AG08395 (cell line): ENCODE measurements at places on chromosomes 3 and 15.

GRCh38 chr15:85116925-85117646 is 135.4 kb downstream of the PDE8A start:
- DNase-seq: no peak

DNA sequence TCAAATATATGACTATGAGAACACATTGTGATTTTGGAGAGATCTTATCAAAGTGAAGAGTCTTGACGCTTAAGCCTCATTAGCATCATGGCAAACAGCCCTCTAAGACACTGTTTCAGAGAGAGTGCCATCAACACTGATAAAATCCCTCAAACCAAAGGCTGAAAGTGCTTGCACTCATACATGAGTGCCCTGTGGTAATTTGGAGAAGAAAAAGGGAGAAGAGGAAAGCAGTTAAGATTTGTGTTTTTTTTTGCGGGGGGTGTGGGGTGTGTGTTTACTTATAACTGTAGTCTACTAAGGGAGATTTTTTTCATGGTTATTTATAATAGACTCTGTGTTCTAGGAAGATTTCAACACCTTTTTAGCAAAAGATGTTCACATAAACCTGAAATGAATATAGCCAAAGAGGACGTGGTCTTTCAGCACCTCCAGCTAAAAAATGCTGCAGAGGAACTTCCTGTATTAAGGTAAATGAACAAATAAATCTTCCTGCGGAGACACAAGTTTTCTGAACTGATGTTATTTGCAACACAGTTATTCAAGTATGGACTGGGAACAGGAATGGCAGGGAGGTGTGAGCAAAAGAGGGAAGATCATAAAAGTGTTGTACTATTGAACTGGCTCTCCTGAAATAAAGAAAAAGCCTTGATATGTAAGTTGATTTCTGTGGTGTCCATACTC is 81.9 kb upstream of the TGFBR2 start:
- DNase-seq: no peak

GRCh38 chr15:68868296-68868695 is 47.6 kb upstream of the ANP32A start:
- DNase-seq: no peak

DNA sequence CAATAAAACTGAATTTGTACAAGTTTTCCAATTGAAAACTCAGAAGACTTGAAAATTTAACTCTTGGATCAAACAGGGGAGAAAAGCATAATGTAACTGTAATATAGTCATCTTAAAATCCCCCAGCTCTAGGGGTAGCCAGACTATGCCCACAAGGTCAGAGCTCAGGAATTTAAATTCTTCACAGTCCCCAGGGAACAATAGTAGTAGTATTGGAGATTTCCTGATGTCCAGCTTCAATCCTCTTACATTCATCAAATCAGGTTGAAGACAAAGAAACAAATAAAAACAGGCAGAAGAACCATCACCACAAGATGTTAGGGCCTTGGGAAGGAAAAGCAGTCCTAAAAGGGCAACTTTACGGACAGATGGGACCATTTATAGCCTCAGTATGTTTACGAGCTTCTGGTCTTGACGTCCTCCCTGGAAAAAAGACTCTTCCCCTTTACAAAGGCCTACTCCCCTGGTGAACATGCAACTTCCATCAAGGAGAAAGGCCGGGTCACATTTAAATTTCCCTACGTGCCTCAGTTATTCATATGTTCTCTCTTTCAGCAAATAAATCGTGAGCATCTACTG is 96.8 kb downstream of the PLCH1 start:
- no peak for DNase-seq

- peak; percentile 40 for DNase-seq
Observed at GRCh38 chr3:12993517-12994356, 79.5 kb downstream of the IQSEC1 start.

DNA sequence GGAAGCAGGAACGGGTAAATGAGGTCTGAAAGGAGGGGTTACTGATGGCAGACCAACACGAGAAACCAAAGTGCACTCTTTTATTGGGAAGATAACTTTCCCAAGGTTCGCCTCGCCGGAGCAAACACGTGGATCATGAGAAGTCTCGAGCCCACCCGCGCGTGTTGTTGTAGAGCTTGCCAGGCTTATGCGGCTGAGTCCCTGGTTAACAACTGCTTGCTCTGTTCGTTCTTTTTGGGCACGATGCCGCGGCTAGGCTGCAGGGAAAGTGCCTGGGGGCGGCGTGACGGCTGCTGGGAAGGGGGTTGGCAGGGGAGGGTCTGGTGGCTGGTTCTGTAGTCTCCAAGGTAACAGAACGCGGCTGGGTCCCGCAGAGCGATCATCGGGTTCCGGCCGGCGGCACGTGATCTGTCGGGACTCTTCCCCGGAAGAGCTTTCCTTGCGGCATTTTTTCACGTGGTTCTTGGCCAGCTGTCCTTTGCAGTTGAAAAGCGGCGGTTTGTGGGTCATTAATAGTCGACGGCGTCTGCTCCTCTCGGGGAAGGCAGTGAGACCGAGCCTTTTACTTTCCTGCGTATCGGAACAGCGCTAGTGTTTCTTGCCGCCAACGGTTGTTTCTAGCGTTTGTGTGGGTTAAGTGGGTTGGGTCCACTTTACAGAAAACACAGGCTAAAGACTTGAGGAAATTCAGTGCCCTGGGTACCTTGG is 1.5 kb downstream of the MGA start:
- DNase-seq: peak; percentile 66

GRCh38 chr3:148873270-148873927 is 8.3 kb downstream of the CPA3 start:
- DNase-seq: no peak

DNA sequence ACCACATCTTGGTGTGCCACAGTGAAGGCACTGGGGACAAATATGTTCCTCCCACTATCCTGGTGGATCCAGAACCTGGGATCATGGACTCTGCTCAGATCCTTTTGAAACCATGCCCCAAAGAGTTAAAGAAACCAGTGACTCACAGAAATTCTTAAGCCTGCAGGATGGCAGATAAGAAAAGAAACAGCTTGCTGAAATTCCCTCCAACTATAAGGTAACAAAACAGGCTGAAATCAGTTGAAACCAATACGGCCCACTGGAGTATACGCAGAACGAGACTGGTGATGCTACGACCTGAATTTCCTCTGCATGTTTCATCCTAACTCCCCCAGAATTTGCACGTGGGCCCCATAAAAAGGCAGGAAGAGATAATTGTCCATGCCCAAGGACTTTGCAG is 209.6 kb downstream of the TJP1 start:
- no peak for DNase-seq

GRCh38 chr3:153852355-153852754 is 268.8 kb upstream of the ARHGEF26 start:
- DNase-seq: no peak

GRCh38 chr3:41103200-41103599 is 96.1 kb upstream of the CTNNB1 start:
- no peak for DNase-seq

DNA sequence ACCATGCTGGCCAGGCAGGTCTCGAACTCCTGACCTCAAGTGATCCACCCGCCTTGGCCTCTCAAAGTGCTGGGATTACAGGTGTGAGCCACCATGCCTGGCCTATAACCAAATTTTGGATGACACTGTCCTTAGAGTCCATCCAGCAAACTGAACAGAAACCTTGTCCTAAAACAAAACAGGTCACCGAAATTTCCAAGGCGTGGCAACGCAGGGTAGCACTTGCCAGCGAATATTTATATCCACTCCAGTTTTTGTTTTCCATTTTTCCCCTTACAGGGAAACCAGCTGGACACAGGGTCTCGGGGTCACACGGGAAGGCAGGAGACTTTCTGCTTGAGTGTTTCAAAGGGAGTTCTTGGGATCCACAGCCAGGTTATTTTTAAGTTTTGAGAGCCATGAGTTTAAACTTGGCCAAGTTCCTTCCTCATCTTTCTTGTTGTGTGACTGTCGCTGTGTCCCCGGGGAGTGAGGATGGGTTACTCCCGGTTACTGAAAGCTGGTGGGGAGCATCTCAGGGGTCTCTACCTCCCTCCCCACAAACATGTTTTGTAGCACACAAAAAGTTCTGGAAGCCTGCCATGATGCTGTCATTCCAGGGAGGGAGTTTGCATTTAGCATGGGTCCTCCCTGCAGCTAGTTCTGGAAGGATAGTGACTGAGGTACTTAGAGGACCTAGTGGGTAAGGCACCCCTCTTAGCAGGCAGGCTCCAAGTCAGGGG is 12.6 kb downstream of the LIMD1 start:
- DNase-seq: no peak

GRCh38 chr15:60871731-60872130 is 357.4 kb downstream of the RORA start:
- no peak for DNase-seq

DNA sequence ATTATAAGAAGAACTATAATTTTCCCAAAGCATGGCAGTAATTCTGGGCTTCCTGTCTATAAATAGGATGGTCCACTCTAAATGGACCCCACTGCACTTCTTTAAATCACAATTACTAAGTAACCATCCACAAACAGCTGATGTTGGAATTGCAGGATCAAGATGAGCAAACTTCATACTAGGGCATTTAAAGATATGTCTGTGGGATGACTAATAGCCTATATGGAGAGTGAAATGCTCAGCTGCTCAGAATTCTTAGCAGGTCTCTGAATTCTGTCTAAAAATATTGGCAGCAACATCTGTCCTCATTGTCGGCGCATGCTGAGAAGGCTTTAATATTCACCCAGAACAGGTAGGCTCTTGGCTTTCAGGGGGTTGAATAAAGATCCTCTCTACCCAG is 140.4 kb downstream of the SATB1 start:
- DNase-seq: no peak

DNA sequence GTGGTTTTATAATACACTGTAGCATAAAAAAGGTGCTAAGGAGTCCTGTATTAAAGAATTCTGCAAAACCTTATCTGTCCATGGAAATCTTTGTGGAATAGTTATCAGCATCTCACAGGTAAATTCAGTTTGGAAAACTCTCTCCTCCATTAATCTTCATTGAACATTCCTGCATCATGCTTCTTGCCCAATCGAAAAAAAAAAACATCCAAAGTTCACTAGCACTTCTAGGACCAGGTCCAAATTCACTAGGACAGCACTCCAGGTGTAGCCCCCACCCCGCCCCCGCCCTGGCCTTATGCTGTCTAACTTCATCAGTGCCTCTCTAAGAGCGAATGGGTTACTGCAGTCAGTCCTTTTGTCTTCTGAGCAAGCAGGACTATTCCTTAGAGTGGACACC is 138.6 kb downstream of the PLD1 start:
- DNase-seq: no peak

- DNase-seq: no peak
Observed at GRCh38 chr3:49769926-49770325, 16.4 kb downstream of the IP6K1 start.

GRCh38 chr15:58355382-58355971 is 76.3 kb upstream of the LIPC start:
- DNase-seq: no peak

DNA sequence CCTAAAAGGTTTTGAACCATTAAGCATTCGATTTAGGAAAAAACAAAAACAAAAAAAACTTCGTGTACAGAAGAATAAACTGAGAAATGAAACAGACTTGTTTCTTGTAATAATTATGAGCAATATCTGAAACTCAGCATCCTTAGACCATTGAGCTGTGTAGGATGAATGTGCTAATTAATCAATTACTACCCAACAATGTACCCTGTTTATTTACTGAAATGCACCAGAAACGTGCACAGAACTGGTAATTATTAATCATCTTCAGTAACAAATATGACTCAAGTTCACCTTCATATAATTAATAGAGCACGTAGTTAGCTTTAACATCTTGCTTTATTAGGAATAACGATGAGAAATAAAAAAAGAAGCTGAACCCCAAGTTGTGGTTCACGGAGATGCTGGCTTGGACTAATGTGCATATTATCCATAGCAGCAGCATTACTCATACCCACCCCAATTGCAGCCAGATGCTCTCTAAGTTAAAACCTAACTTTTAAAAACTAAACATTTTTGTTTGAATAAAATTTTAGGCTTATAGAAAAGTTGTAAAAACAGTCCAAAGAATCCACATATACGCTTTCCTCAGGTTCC is 10.2 kb upstream of the C15orf61 start:
- peak; percentile 81 for DNase-seq

- DNase-seq: no peak
Observed at GRCh38 chr3:133280586-133280985, 119.3 kb upstream of the BFSP2 start.

- DNase-seq: no peak
Observed at GRCh38 chr3:190182418-190183043, 61.8 kb upstream of the P3H2 start.

GRCh38 chr3:178112134-178112533 is 424.1 kb upstream of the KCNMB2 start:
- no peak for DNase-seq

DNA sequence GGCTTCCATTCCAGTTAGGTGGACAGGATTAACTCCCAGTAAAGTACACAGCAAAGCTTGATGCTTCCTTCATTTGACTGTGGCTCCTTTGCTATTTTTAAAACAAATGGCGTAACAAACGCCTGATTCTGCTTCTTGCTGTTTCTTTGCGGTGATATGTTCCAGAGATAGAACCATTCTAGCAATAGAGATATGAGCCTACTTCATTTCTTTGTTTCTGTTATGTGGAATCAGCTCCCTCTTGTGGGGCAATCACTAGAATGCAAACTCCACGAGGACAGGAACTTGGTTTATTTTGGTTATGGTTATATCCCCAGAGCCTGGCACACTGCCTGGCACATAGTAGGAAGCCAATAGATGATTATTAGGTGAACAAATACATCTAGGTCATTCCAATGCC is 122.6 kb upstream of the SLC6A11 start:
- DNase-seq: no peak

GRCh38 chr15:64050281-64051092 is 4.2 kb upstream of the DAPK2 start:
- DNase-seq: no peak

DNA sequence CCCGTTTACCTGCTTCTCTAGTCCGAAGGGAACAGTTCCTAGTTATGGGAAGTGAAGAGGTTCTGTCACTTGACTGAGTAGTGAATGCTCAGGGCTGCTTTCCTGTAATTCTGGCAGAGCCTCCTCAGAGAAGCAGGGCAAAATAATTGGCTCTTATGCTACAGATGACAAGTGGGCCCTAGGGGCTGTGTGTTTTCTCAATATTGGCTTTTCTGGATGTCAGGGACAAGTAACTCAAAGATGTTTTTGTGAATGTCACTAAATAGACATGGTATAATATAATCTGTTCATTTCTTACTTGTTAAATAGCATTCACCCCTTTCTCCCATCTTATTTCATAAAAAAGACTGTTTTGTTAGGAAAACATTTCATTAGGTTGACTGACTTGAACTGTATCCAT is 40.1 kb downstream of the SGO1 start:
- no peak for DNase-seq

DNA sequence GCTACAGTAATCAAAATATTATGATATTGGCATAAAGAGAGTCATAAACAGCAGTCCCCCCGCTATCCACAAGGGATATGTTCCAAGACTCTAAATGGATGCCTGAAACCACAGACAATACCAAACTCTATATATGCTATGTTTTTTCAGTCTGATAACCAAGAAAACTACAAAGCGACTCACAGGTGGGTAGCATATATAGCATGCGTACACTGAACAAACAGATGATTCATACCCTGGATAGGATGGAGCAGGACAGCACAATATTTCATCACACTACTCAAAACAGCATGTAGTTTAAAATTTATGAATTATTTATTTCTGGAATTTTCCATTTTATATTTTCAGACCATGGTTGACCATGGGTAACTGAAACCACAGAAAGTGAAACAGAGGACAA is 87.0 kb upstream of the PPP2R3A start:
- no peak for DNase-seq

- DNase-seq: no peak
Observed at GRCh38 chr3:189344996-189345395, 173.2 kb downstream of the TPRG1 start.
